ENCODE measurements at places on chromosomes 16 and 17.

GRCh38 chr16:255183-255582 is 20.6 kb downstream of the RGS11 start:
- DNase-seq = no peak

- no peak for DNase-seq
These were observed 68.1 kb upstream of the TMEM132E start for GRCh38 chr17:34511265-34511664.

DNA sequence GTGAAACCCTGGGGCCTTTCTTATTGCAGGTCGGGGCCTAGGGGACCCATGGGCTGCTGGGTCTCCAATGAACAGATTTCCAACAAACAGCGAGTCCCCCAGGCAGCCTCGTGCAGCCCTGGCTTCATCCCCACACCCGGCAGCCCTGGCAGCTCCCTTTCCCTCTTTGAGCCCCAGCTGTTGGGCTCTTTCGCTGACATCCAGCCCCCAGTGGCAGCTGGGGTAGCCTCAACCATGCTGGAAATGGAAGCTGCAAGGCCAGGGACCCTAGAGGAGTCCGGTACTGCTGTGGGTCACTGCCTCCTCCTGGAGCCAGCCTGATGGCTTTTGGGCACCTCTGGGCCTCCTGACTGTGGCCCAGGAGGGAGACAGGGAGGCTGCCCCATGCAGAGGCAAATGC is 5.9 kb downstream of the RPUSD1 start:
- DNase-seq = no peak

- DNase-seq = no peak
These were observed 19.7 kb downstream of the PITPNM3 start for GRCh38 chr17:6536566-6537065.

- DNase-seq = no peak
These were observed 164.5 kb upstream of the PIRT start for GRCh38 chr17:11002417-11002816.

- no peak for DNase-seq
These were observed 21.7 kb downstream of the CARHSP1 start for GRCh38 chr16:8847145-8847544.

- DNase-seq = no peak
These were observed 1.0 kb downstream of the TLE7 start for GRCh38 chr16:71440669-71441347.

- DNase-seq = peak; percentile 18
These were observed 33.7 kb upstream of the RPH3AL start for GRCh38 chr17:386141-386876.

- DNase-seq = no peak
These were observed 8.0 kb upstream of the CPPED1 start for GRCh38 chr16:12811441-12812383.

GRCh38 chr17:40317345-40317873 is 8.4 kb downstream of the RARA start:
- DNase-seq = no peak

- no peak for DNase-seq
These were observed 239.4 kb downstream of the IRF8 start for GRCh38 chr16:86138121-86139085.

GRCh38 chr16:19718624-19718965 is 524 bp downstream of the IQCK start:
- DNase-seq = no peak

GRCh38 chr17:2484876-2485275 is 26.8 kb downstream of the METTL16 start:
- DNase-seq = no peak

- no peak for DNase-seq
These were observed 58.6 kb upstream of the TOB1 start for GRCh38 chr17:50924800-50925199.

DNA sequence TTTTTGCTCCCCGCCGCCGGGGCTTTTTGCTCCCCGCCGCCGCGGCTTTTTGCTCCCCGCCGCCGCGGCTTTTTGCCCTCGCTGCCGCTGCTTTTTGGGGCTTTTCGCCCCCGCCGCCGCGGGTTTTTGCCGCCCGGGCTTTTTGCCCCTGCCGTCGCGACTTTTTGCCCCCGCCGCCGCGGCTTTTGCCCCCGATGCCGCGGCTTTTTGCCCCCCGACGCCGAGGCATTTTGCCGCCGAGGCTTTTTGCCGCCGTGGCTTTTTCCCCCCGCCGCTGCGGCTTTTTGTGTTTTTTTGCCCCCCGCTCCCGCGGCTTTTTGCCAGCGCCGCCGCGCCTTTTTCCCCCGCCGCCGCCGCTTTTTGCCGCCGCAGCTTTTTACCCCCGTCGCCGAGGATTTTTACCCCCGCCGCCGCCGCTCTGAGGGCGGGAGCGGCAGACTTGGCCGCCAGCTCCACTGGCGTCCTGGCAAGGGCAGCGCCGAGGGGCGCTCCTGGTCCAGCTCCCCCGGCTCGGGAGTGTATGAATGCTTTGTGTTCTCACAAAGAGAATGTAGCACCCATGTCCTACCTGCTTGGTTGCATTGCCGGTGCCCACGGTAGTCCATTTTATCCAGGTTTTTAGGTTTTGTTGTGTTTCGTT is 151.7 kb downstream of the KCNJ18 start:
- no peak for DNase-seq

DNA sequence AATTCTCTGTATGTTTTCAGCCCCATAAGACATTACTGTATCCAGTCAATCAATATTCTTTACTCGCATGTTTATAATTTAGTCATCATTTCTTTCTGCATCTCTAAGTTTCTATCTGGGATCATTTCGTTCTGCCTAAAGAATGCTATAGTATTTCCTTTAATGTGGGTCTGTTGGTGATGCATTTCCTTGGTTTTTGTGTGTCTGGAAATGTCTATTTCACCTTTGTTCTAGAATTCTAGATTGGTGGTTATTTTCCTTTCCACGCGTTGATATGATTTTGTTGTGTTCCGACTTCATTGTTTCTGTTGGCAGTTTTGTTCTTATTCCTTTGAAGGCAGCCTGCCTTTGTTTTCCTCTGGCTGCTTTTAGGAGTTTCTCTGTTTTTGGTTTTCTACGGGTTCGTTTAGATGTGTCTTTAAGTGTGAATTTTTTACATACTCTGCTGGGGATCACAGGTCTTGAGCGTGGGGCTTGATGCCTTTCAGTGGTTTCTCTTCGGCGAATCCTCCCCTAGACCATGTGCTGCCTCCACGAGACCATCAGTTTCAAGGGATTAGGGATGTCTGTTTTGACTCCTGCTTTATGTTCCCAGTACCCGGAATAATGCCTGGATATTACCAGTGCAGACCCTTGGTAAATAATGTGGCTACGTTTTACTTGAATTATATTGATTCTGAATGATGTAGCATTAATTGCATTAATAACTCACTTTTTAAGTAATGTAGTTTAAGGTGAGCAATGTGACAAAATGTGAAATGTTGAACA is 23.5 kb downstream of the POLR3E start:
- no peak for DNase-seq

DNA sequence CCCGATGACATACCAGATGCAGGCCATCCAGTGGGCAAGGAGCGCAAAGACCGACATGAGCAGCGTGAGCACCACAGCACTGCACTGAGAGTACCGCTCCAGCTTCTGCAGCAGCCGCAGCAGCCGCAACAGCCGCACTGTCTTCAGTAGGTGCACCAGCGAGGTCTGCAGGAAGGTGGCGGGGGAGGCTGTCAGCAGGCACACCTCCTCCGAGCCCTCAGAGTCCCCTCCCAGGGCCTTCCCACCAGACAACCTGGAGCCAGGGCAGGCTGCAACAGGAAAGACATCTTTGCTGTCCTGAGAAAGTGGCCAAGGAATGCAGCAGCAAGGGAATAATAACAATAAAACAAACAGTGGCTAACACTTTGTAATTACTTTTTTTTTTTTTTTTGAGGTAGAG is 9.1 kb downstream of the KCNH4 start:
- no peak for DNase-seq

GRCh38 chr17:58560511-58560910 is 46.1 kb upstream of the MTMR4 start:
- no peak for DNase-seq

DNA sequence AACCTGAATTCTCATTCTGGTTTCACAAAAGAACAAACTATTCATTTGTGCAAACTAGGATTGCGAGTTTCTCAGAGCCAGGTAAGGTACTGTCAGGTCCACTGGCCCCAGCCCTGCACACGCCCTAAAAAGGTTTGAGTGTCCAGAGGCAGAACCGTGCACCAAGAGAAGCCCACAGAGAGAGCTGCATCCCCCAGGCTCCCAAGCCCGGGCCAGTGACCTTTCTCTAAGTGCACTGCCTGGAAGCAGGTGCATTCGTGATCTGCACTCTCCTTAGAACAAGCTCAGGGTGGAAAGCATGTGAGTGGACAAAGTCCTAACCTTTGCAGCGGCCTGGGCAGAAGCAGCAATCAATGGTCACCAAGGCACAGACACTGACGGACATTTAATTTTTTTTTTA is 26.8 kb downstream of the MEAK7 start:
- no peak for DNase-seq

- DNase-seq = no peak
These were observed 20.1 kb downstream of the TPSD1 start for GRCh38 chr16:1275791-1276579.

GRCh38 chr17:57670769-57671569 is 74.1 kb downstream of the CCDC182 start:
- no peak for DNase-seq

GRCh38 chr17:63665527-63666214 is 34.3 kb downstream of the LIMD2 start:
- no peak for DNase-seq

DNA sequence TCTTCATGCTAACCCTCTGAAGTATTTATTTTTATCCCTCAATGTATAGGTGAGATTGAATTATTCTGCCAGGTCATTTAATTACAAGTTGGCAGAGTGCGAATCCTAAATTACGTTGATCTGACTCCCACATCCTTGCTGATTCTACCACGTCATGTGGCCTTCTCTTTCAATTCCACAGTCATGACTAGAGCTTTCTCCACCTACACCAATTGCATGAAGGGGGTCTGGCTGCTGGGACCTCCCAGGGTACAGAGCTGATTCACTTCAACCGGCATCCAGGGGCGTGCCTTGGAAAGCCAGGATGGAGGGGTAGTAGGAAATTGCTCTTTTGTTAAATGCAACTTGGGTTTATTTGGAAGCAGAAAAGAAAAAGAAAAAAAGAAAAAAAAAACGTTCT is 41.1 kb upstream of the CDH13 start:
- DNase-seq = no peak

- DNase-seq = no peak
These were observed 10.3 kb downstream of the TRIM25 start for GRCh38 chr17:56903560-56903959.

GRCh38 chr16:81629896-81630634 is 149.0 kb upstream of the PLCG2 start:
- no peak for DNase-seq
